ENCODE measurements at places on chromosomes 12 and 14.

- DNase-seq: peak; percentile 35
Measured at GRCh38 chr14:66624336-66624937, 116.5 kb downstream of the GPHN start.

GRCh38 chr14:34931206-34931605, 51.6 kb upstream of the SRP54 start:
- no peak for DNase-seq

GRCh38 chr14:22185789-22186188, 403.2 kb downstream of the DAD1 start:
- no peak for DNase-seq

DNA sequence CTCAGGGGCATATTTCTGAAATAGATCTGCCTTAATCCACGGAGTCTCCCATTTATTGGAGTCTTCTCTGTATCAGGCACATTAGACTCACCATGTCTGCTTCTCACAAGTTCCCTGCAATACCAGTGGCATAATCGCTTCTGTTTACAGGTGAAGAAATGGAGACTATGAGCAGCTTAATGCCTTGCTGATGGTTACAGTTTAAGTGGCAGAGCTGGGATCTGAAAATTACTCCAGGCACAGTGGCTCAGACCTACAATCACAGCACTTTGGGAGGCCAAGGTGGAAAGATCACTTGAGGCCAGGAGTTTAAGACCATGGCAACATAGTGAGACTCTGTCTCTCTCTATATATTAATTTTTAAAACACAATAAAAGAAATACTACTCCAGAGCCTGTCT, 7.3 kb upstream of the RIC8B start:
- no peak for DNase-seq

DNA sequence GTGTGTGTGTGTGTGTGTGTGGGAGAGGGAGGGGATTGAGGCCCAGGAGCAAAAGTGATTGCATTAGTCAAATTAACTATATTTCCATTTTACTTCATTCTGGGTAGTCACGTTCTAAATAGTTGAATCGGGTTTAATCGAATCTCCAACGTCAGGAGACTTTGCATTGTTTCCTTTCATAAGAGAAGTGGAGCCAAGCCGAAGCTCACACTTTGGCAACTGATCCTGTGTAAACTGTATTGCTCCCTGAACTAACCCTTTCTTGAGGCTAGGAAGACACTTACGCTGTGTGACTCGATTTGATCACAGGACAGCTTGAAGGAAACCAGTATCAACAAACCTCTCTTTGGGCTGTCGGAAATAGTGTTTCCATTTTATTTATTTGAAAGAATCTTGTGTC, 363.4 kb upstream of the ATP2B1 start:
- no peak for DNase-seq

DNA sequence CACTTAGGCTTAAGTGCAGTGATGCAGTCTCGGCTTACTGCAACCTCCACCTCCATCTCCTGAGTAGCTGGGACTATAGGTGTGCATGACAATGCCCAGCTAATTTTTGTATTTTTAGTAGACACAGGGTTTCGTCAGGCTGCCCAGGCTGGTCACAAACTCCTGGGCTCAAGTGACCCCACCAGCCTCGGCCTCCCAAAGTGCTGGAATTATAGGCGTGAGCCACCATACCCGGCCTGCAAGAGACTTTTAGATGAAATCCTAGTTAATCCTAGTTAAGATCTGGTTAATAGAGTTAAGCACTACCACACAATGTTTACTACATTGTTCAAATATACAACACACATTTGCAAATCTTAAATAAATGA, 196.5 kb upstream of the AMIGO2 start:
- DNase-seq: no peak

DNA sequence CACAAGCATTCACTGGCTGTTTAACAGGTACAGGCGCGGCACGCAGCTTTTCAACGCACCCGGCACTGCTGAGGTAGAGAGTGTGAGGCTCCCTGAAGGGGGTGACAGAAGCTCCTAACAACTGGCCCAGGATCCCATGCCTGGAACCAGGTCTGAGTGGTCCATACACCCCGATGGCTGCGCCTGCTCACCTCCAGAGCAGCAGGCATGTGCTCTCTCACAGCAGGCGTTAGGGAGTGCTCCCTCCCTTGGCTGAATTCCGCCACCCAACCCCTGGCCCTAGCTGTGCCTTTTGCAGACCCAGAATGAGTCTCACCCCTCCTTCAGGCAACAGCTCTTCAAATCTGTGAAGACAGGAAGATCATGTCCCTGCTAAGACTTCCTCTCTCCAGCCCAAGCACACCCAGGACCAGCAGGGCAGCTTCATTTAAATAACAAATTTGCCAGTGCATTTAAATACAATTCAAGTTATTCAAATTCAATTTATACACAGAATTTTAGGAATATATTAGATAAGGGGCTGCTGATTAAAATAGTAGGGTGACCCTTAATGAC, 86.0 kb downstream of the SETD3 start:
- DNase-seq: no peak

- no peak for DNase-seq
Measured at GRCh38 chr14:74418031-74418430, 8.0 kb downstream of the SYNDIG1L start.

- no peak for DNase-seq
Measured at GRCh38 chr14:48008646-48009045, 333.2 kb upstream of the MDGA2 start.

DNA sequence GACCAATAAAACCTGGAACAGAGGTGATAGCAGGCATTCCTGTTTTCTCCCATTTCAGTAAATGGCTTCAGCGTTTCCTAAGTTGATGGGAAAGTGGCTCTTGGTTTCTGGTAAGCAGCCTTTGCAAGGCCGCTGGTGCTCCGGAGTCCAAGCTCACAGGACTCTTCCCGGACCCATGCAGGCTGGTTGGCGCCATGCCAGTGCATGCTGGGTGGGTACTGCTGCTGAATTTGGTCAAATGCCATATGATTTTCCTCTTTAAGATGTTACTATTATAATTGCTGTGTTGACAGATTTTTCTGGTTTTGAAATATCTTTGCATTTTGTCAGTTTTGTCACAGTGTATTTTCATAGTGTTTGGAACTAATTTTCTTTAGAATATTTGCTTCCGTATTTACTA, 27.7 kb downstream of the PPP2R5C start:
- DNase-seq: no peak

DNA sequence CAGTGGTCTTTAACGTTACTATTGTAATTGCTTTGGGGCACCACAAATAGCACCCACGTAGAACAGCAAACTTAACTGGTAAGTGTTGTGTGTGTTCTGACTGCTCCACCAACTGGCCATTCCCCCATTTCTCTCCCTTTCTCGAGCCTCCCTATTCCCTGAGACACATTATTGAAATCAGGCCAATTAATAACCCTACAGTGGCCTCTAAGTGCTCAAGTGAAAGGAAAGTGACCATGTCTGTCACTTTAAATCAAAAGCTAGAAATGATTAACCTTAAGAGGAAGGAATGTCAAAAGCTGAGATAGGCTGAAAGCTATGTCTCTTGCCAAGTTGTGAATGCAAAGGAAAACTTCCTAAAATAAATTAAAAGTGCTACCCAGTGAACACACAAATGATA, 22.3 kb downstream of the PPP1R13B start:
- DNase-seq: no peak

DNA sequence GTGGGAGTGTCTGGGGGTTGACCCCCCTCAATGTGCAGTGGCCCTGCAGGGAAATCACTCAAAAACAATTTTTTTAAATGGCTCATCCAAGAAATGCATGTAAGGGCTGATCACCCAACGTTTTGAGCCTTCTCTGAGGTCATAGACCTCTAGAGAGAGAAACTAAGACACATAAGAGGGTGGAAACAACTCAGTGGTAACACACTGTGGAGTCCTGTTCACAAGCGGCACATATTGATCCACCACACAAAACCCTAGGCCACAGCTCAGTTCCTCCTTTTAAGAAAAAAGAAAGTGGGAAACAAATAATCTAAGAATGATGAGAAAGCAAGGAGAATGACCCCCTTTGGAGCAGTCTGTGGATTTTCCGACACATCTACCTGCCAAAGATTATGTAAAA, 83.0 kb upstream of the METAP2 start:
- DNase-seq: no peak

DNA sequence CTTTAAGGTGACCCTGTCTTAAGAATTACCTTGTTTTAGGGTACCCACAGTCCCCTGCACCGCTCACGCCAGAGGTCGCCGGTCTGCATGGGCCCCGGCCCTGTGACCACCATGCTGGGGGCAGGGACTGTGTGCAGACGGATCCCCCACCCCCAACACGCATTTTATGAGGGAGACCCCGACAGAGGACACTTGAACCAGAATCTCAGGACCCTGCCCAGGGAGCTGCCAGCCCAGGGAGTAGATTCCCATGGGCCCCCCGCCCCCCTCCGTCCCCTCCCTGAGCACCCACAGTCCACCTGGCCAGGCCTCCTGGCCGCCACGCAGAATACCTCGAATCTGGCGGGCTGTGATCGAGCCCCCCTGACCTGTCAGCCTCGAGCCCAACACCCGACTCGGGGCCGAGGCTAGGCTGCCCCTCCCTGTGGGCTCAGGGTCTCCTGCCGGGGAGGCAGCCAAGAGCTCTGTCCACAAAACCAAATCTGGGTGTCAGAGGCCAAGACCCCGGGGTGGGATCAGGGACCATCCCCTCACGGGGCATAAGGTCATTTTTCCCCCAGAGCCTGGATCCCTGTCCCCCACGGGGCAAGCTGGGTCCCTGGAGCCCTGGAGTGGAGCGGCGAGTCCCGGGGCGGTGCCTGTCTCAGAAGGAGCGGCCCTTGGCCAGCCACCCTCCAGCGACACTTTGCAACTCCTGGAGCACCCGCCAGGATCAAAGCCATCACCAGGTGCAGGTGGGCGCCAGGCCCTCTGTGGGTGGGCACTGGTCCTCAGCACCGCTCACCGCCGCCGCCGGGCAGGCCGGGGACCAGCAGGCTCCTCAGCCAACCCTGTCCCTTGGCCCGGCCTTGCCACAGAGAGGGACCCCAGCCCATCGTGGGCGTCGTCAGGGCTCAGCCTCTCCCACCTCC, 155.8 kb upstream of the PKP2 start:
- DNase-seq: no peak

GRCh38 chr12:42779186-42779859, 189.8 kb upstream of the PRICKLE1 start:
- no peak for DNase-seq

DNA sequence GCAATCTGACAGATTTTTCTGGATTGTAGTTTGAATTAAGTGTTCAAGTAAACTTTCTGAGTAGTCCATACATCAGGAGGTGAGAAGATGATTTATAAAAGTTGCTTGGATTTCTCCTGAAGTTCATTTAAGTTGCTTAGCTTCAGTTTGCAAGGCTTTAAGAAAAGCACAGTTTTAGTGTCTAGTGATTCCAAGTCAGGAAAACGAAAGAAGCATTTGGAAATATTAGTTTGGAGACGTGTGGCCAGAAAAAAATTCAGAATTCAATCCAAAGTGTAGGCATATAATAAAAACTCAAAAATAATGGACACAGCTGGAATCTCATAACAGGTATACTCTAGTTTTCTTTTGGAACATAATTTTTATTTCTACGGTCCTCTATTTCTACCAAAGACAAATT, 25.5 kb upstream of the PRICKLE1 start:
- DNase-seq: no peak

GRCh38 chr14:52356025-52356424, 41.9 kb downstream of the PTGER2 start:
- no peak for DNase-seq

- DNase-seq: no peak
Measured at GRCh38 chr14:38201137-38201828, 6.4 kb upstream of the SSTR1 start.

GRCh38 chr12:19311165-19311564, 128.1 kb upstream of the AEBP2 start:
- DNase-seq: no peak

DNA sequence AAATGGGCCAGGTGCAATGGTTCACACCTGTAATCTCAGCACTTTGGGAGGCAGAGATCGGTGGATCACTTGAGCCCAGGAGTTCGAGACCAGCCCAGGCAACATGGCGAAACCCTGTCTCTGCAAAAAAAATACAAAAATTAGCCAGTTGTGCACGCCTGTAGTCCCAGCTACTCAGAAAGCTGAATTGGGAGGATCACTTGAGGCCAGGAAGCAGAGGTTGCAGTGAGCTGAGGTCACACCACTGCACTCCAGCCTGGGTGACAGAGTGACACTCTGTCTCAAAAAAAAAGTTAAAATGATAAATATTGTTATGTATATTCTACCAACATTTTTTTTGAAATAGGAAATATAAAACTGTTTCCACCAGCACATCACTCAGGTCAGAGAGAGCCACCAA, 64.9 kb downstream of the NDUFA12 start:
- DNase-seq: no peak

DNA sequence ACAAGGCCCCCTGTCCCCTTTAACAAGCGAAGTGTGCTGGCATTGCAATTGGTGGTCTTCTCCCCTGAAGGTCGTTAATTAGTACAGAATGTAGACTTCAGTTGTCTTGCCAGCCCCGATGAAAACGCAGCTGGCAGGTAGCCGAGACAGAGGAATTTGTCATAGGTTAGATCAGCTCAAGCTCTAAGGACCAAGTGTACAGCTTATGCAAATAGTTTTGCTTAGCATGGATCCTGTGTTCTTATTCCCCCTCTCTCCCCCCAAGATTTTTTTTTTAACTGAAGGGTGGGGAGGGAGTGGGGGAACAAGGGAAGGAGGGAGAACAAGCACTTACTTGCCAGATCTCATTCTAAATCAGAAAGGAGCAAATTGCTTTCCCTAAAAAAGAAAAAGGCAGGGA, 58.6 kb upstream of the PARP11 start:
- no peak for DNase-seq

- peak; percentile 60 for DNase-seq
Measured at GRCh38 chr12:78959556-78959955, 95.0 kb downstream of the SYT1 start.

DNA sequence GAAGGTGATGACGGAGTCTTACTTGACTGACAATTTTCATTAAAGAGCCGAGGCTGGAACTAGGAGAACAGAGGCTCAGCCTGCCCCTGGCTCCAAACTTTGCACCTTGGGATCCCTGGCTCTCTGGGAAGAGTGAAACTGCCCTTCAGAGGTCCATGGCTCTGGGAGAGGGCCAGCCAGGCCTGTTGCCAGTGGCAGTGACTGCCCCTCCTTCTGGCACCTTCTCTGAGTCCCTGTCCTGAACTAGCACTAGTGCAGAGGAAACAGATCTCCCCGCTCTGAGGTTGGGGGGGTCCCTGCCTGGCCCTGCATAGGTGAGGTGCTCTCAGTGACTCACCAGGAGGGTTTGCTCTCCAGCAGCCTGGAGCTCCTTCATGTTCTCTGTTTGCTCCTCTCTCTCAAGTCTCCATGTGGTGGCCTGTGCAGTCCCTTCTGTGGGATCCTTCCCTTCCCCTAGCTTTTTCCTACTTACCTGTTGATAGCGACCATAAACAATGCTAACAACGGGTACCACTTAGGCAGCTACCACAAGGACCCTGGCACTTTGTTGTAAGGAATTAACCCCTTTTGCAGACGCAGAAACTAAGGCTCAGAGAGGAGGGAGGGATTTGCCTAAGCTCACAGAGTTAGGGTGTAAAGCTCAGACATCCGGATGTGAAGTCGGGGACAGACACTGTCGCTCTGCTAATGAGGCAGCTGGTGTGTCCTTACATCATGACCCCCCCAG, 22.4 kb downstream of the FAM222A start:
- DNase-seq: no peak

Data from NCI-H524 treated with DMSO at 0.1 percent for 48 hours (cell line).